NCI-H1417 treated with DMSO at 0.1 percent for 48 hours (cell line): ENCODE measurements at places on chromosomes 1 and 21.
A peak's percentile ranks its signal among the peaks of the same experiment; 100 is the strongest.

GRCh38 chr1:67832737-67833601, at the start of gene GNG12:
Gene GNG12, minus strand, starts transcription at chr1:67833467. Its CDS starts 125,781 bp downstream, at chr1:67707686.
- no peak for DNase-seq

- DNase-seq, result no peak
Measured at GRCh38 chr1:225207791-225208190, 220.0 kb downstream of the LBR start.

- no peak for DNase-seq
Measured at GRCh38 chr1:37513795-37514349, 694 bp downstream of the MEAF6 start.

DNA sequence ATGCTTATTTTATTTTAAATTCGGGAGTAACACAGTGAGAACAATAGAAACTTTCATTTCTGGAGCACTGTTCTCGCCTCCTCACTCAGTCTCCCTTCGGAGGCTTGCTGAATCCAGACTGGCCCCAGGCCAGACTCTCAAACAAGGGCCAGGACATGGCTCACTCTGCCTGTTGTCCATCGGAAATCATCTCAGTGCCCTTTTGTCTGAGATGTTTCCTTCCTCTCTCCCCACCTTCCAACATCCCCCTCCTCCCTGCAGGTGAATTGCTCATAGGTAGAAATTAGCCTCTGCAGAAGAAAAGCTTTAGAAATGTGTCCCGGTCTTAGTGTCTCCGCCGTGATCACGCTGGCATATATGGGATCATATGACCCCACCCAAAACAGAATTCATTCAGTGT, 55.2 kb downstream of the ERG start:
- DNase-seq, result no peak

DNA sequence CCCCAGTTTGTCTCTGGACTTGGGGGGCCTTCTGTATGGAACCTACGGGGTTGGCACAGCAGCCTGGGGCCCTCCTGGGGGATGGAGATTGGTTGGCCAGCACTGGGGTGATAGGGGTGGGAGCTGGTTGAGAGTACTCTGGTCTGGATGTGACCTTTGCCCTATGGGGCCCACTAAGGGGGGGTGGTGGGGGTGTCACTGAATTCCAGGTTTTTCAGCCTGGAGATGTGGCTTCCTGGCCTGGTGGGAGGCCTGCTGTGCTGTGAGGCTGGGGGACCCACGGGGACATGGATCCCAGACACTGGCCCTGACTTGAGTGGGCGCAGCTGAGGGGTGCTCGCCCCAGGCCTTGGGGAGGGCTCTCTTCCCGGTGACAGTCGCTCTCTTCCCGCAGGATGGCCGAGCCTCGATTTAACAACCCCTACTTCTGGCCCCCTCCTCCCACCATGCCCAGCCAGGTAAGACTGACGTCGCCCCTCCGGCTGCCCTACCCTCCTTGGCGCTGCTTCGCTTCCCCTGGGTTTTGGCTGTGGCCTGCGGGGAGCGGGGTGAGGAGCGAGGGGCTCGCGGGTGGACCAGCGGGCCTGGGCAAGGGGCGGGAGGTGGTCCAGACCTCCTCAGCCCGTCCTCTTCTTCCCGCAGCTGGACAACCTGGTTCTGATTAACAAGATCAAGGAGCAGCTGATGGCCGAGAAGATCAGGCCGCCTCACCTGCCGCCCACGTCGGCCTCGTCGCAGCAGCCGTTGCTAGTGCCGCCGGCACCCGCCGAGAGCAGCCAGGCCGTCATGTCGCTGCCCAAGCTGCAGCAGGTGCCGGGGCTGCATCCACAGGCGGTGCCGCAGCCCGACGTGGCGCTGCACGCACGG, 19.6 kb downstream of the ZNF362 start:
- no peak for DNase-seq

DNA sequence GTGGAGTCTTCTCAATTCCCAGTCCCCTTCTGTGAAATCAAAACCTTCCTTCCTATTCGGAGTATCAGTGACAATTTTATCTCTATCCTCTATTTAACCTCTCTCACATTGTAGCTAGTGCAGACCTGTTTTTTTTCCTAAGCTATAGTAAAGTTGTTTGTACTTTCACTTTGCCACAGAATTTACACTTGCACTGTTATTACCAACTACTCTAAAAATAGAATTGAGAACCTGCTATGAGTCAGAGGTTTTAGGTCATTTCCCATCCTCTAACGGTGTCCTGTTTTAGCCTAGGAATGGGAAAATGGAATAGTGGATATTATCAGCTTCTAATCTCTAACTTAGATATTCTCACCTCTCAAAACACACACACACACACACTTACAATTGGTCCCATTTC, 862.7 kb downstream of the NCAM2 start:
- no peak for DNase-seq

DNA sequence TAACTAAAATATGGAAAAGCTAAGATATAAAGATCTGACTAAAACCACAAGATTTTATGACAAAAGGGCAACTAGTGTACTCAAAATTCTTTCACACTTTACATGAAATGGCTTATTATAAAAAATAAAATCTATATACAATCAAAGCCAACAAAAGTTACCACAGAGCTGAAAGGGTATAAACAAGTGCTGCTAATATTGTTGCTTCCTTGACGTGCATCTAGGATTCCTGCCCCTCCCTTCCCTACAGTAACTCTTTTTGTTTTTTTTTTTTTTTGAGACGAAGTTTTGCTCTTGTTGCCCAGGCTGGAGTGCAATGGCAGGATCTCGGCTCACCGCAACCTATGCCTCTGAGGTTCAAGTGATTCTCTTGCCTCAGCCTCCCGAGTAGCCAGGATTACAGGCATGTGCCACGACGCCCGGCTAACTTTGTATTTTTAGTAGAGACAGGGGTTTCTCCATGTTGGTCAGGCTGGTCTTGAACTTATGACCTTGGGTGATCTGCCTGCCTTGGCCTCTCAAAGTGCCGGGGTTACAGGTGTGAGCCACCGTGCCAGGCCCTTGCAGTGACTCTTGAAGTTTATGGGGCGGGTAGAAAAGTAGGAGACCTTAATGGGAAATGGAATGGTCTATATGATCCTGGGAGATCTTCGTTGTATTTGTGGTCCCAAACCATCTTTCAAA, 4.5 kb downstream of the SRSF4 start:
- no peak for DNase-seq

DNA sequence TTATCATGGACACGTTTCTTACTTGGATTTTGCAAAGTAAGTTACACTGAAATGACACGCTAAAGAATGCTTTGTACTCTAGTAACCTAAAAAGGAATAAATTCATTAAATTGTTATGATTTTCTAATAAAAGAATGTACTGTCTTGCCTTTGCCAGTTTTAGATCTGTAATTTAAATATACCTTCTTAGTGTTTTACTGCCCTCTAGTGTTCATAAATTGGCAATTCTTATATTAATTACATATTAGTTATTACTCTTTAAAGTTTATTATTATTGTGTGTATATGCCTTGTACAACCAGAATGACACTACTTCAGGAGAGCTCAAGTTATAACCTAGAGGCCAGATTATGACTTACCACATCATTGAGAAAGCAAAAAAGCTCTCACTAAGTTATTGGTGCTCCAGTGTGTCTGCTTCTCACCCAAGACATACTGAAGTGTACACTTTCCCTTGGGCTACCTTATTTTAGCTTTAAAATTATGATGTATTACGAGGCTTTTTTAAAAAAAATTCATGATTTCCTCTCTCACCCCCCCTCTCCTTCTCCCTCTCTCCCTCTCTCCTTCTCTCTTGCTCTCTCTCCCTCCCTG, 169.9 kb downstream of the HS2ST1 start:
- peak; percentile 5 for DNase-seq

DNA sequence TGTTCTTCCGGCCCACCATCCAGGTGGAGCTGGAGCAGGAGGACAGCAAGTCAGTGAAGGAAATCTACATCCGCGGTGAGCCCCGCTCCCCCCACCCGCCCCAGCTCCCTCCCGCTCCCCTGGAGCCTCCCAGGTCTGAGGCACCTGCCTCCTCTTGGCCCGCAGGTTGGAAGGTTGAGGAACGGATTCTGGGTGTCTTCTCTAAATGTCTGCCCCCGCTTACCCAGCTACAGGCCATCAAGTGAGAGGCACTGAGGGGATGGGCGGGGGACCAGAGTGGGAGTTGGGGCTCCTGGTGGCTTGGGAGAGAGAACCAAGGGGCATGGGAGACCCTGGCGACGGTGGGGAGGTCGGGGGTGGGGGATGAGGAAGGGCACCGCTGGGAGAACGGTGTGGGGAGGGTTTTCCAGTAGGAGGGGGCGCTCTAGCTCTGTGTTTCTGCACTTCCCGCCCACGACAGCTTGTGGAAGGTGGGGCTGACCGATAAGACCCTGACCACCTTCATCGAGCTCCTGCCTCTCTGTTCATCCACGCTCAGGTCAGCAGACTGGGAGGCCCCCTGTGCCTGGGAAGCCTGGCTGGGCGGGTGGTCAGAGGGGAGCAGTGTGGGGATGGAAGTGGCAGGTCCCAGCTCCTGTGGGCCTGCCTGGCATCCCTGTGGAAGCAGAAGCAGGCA, 4.2 kb downstream of the LRRC71 start:
- DNase-seq, result no peak

- no peak for DNase-seq
Measured at GRCh38 chr1:2044510-2045319, 5.5 kb upstream of the PRKCZ start.

GRCh38 chr1:231653632-231654031, 27.0 kb downstream of the DISC1 start:
- no peak for DNase-seq

DNA sequence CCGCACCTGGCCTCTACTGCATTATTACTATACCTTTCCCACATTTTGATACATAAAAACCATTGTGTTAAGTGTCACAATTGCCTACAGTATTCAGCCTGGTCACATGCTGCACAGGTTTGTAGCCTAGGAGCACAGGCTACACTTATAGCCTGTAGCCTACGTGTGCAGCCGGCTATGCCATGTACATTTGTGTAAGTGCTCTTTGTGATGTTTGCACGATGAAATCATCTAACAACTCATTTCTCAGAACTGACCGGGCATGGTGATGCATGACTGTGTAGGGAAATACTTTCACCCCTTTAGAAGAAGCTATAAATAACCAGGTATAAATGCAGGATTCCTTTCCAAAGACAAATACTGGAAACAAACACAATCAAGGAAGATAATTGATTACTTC, 12.1 kb downstream of the ERG start:
- DNase-seq, result no peak

- no peak for DNase-seq
Measured at GRCh38 chr1:179340918-179341317, 24.9 kb upstream of the AXDND1 start.

DNA sequence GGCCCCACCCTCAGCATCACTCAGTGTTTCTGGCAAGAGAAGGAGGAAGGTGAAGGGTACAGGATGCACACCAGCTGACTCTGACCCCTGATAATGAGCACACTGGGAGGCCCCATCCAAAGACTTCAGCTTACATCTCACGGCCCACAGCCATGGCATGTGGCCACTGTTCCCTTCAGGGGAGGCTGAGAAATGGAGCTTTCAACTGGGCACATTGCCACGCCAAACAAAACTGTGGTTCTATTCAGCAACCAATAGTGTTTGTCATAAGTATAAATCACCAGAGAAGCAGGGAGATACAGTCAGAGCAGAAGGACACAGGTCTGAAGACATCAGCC, 12.7 kb upstream of the TRAF3IP3 start:
- DNase-seq, result no peak
